BE2C (cell line): ENCODE measurements at places on chromosomes 6 and 20.

GRCh38 chr6:164409309-164410009 is 899.9 kb downstream of the C6orf118 start:
- DNase-seq: no peak

GRCh38 chr6:36290668-36291620 is 21.1 kb downstream of the PNPLA1 start:
- no peak for DNase-seq

- DNase-seq: no peak
These were observed 14.4 kb downstream of the CYB5R4 start for GRCh38 chr6:83873869-83874268.

- DNase-seq: no peak
These were observed 170.2 kb downstream of the THBS2 start for GRCh38 chr6:169083508-169083874.

- no peak for DNase-seq
These were observed 156.7 kb upstream of the PMEPA1 start for GRCh38 chr20:57866250-57867106.

- no peak for DNase-seq
These were observed 24.9 kb upstream of the IRF4 start for GRCh38 chr6:366389-367297.

DNA sequence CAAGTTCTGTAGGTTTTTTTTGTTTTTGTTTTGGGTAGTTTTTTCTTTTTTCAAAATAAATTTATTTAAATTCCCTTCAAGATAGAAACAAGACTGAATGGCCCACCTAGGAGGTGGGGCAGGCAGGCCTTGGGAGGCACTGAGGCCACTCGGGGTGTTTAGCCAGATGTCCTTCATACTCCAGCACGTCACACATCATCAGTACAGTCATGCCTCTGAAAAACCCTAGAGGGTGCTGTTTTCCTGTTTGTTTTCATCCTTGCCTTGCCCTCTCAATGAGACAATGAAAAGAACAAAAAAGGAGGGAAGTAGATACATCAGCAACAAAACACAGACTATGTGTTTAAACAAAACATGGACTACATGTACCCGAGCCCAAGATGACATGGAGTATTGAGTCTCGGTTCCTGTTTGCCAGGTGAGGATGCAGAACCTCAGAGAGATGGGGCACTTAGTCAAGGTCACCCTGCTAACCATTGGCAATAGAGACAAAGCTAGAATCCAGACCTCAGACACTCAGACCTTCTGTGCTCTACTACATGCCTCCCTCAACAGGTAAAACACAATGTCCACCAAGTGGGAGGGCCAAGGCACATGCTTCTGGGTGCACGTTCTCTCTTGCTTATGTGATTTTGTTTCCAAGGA is 26.8 kb upstream of the CLIC5 start:
- peak; percentile 4 for DNase-seq

DNA sequence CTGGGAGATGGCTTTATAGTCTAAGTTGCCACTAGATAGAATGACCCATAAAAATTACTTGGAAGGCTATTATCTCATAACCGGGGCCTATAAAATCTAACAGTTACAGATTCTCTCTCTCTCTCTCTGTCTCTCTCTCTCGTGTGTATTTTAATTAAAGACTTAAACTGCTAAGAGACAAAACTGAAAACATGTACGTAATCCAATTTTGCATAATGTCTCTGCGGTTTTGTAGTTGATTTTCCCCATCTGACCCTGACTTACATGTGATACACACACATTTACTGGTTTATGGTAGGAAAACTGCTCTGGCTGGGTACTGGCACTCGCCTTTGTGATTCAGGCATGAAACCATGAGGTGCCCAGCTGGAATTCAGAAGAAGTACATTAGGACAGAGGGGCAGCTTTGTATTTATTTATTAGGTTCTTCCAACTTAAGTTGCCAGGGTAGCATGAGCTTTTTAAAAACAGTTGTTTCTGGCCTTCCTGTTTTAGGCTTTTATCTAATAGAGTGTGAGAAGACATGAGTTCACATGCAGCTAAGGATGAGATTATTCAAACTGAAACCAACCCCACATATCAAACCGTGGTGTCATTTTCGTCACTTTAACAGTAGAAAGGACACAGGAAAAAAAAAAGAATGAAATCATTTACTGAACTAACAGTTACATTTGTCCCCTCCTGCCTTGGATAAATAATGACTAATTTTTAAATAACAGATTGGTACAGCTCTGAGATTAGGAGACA is 182.5 kb downstream of the GMPR start:
- DNase-seq: no peak

GRCh38 chr6:33840048-33840926 is 36.5 kb upstream of the MLN start:
- DNase-seq: peak; percentile 85

GRCh38 chr6:33708516-33709204 is 2.8 kb downstream of the UQCC2 start:
- DNase-seq: no peak

DNA sequence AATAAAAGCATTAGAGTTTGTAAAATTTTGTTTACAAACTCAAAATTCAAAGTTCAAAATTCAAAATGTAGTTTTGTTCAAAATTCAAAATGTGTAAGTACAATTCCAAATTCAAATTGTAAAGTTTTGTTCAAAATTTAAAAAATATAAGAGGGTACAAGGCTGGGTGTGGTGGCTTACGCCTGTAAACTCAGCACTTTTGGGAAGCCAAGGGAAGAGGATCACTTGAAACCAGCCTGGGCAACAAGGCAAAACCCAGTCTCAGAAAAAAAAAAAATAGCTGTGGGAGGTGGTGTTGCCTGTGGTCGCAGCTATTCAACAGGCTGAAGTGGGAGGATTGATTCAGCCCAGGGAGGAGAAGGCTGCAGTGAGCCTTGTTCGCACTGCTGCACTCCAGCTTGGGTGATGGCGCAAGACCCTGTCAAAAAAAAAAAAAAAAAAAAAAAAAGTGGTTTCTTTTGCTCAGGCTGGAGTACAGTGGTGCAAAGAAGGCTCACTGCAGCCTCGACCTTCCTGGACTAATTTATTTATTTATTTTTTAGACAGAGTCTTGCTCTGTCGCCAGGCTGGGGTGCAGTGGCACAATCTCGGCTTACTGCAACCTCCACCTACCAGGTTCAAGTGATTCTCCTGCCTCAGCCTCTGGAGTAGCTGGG is 5.4 kb upstream of the ZBTB12 start:
- no peak for DNase-seq

- DNase-seq: no peak
These were observed 23.0 kb downstream of the C6orf89 start for GRCh38 chr6:36908747-36909146.

DNA sequence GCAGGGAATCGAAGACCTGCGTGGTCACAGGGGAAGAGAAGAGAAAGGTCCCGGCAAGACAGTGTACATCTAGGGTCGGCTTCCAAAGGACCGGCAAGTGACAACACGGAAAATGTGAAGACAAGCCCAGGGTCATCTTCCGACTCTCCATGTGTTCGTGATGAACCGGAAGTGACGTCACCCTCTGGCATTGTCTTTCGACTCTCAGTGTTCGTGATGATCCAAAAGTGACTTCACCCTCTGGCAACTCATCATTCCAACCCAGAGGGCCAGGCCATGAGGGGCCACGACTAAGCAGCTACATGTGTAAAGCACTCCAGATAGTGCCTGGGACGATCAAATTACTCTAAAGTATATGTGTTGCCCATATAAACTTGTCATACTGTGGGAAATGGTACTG is 290.8 kb downstream of the THBS2 start:
- DNase-seq: no peak

- no peak for DNase-seq
These were observed 8.5 kb upstream of the SRC start for GRCh38 chr20:37337208-37337991.

GRCh38 chr20:50799176-50799889 is 4.5 kb downstream of the BCAS4 start:
- no peak for DNase-seq

DNA sequence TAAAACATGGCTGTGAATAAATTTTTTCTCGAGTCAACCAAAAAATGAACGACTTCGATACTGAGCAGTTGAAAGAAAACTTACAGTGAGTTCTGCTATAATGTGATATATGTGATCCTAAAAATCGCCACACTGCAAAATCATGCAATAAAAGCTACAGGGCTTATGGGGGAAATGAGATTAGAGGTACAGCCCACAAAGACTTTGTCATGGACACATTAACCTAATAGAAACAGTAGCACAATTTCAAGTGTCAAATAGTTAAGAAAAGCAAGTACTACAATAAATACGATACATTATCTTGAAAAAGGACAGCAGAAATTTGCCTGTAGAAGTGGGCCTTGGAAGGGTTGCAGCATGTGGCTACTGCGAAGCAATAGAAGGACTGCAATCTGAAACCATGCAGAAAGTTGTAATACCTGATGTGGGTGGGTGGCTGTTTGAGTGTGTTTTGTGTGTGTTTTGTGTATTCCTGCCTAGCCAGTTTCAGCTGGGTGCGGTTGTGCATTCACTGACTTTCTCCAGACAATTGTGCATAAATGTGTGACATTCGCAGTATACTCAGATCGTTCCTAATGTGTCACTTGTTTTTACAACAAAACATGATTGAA is 79.1 kb downstream of the RPP40 start:
- DNase-seq: no peak

DNA sequence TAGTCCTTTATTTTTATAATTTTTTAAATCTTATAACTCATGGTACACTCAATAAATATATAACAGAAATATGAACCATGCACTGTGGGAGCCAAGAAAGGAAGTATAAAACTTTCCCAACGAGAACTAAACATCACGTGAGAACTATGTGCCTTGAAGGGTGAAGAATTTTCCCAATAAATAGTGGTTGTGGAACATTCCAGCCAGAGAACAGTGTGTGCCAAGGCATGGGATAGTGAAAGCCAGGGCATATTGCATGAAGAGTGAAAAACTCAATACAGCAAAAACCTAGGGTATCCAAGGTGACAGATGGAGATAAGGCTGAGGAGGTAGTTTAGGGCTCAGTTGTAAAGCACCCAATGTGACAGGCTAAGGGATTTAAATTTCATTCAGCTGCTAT is 86.1 kb downstream of the SIM1 start:
- DNase-seq: no peak

DNA sequence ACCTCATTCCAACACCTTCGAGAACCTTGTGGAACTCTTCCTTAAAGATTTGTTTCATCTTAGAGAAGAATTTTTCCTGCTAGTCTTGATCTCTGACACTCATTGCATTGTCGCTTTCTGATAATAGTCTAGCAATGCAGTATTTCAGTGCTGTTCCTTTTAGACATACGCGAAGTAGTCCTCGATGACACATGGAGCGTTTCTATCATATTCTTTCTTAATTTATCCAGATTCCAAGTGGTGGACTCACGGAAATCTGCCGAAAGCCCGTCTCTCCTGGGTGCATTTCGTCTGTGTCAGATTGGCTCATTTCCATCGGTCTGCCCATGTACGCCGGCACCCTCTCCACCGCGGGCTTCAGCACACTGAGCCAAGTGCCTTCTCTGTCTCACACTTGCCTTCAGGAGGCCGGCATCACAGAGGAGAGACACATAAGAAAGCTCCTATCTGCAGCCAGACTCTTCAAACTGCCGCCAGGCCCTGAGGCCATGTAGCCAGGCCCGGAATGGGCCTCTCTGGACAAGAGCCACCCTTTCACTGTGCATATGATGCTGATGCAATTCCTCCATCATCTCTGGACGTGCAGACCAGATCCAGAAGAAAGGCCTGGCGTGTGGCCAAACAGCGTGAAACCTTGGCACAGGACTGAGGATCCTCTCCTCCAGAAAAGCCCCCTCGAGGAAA is 198.6 kb upstream of the UST start:
- DNase-seq: peak; percentile 83

- DNase-seq: peak; percentile 94
These were observed 9.2 kb downstream of the SLCO4A1 start for GRCh38 chr20:62651285-62652021.

DNA sequence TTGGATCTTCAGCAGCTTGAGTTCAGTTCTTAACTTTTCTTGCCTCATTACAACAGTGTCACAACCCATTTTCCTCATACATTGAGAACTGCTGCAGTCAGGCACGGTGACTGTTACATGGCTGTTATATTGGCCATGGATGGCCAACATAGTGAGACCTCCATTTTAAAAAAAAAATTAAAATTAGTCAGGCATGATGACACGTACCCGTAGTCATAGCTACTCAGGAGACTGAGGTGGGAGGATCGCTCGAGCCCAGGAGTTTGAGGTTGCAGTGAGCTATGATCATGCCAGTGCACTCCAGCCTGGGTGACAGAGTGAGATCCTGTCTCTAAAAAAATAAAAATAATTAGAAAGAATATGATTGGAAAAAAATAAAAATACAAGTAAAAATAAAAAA is 9.9 kb upstream of the MMP24 start:
- no peak for DNase-seq

- no peak for DNase-seq
These were observed 125.7 kb upstream of the SSTR4 start for GRCh38 chr20:22909436-22909835.

DNA sequence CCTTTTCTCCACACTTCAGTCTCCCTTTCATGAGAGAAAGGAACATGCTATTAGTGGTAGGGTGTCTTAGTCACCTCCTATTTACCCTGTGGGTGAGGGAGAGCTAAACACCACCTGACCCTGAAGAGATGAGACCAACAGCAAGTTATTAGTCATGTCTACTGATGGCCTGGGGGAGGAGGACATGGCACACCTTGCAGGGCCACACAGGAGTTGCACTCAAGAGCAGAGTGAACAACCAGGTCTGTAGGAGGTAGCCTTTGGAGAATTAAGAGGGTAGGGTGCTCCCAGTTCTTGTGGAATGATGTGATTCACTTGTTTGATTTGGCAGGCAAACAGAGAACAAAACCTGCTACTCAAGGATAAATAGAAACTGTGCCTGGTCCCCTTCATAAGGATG is 82.7 kb upstream of the FABP7 start:
- DNase-seq: no peak

DNA sequence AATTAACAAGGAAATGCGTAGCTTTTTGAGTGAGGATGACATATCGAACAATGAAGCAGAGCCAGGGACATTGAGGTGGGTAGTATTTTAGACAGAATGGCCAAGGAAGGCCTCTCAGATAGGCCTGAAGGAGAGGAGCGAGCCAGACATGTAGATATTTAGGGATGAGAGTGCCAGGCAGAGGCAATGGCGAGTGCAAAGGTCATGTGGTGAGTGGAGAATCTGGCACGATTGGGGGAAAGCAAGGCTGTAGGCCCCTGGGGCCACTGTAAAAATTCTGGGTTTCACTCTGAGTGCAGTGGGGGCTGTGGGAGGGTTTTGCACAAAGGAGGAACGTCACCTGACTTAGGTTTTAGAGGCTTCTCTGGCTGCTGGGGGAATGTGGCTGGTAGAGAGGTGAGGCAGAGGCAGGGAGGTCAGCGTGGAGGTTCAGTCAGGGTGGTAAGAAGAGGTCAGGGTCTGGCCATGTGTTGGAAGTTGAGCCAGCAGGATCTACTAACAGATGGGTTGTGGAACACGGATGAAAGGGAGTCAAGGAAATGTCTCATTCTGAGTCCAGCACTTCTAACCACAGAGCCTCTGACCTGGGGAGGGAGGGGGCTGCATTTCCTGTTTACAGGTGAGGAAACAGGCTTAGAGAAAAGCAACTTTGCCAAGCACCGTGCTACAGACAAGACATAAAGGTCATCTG is 11.3 kb downstream of the SIRPA start:
- DNase-seq: no peak

GRCh38 chr20:59334651-59335300 is 34.4 kb downstream of the EDN3 start:
- DNase-seq: no peak

- no peak for DNase-seq
These were observed 84.8 kb upstream of the HDAC2 start for GRCh38 chr6:114055763-114056162.

- DNase-seq: peak; percentile 80
These were observed 2.8 kb downstream of the SOX4 start for GRCh38 chr6:21596145-21596948.
